GM23338 (cell line): ENCODE measurements at places on chromosomes 3 and 15. TPM values are rescaled to one million over a fixed set of nuclear protein-coding genes. Genes with fewer than 3 reads are reported as not detected.

The ADGRG7 gene
- not detected in 2 replicates for polyA plus RNA-seq

The GOLIM4 gene
- 50.5 and 50.7 TPM in 2 replicates for polyA plus RNA-seq

The LRRC3B gene
- polyA plus RNA-seq: 7.1 and 7.2 TPM in 2 replicates

The CHRD gene
- 0.23 and 0.34 TPM in 2 replicates for polyA plus RNA-seq

The NPAP1 gene
- polyA plus RNA-seq: 0.10 TPM in 2 replicates

The KLHL40 gene
- not detected in 2 replicates for polyA plus RNA-seq

The ITGA11 gene
- polyA plus RNA-seq: 0.14 and 0.40 TPM in 2 replicates

The SI gene
- polyA plus RNA-seq: not detected in 2 replicates

The AP3B2 gene
- polyA plus RNA-seq: 9.5 and 9.8 TPM in 2 replicates

The C15orf40 gene
- polyA plus RNA-seq: 22.1 and 26.3 TPM in 2 replicates

The XPC gene
- polyA plus RNA-seq: 41.5 and 42.8 TPM in 2 replicates

The HACL1 gene
- 19.4 and 19.6 TPM in 2 replicates for polyA plus RNA-seq

GRCh38 chr15:70382009-70382749 lies 284.5 kb upstream of the TLE3 start:
- DNase-seq: no peak

GRCh38 chr15:56524915-56525314 lies 60.0 kb upstream of the MNS1 start:
- DNase-seq: no peak

GRCh38 chr15:72060687-72061250 lies 57.2 kb downstream of the MYO9A start:
- DNase-seq: no peak

GRCh38 chr15:55681631-55682030 lies 61.3 kb downstream of the PRTG start:
- DNase-seq: no peak

DNA sequence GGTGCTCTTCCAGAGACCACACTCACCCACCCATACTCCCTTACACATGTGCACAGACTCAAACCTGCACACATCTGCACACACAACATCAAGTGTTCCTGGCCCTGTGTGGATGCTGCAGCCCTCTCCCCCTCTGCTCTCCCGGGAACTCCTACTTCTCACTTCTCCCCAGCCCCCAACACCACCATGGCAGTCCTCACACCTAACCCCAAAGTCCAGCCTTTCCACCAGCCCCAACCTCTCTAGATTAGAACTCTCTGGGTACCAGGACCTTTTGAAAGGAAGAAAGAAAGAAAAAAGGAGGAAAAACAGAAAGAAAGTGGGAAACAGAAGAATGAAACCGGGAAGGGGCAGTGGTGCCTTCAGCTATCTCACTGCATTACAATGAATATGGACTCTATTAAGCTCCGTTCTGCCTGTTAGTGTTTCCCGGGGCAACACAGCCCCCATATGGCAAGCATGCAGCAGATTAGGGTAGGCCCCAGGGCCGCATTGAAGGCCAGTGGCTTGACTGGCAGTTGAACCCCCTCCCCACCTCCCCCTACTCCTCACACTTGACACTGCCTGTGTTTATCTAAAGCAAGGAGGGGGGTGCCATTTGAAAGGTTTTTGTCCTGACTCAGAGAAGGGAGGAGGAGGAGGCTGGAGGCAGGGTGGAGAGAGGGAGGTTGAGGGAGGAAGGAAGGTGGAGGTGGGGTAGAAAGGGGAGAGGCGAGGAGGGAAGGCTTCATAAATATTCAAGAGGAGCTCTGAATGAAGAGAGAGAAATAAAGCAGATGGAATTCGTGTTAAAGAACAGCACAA lies 30.1 kb downstream of the BOC start:
- DNase-seq: peak; percentile 83

DNA sequence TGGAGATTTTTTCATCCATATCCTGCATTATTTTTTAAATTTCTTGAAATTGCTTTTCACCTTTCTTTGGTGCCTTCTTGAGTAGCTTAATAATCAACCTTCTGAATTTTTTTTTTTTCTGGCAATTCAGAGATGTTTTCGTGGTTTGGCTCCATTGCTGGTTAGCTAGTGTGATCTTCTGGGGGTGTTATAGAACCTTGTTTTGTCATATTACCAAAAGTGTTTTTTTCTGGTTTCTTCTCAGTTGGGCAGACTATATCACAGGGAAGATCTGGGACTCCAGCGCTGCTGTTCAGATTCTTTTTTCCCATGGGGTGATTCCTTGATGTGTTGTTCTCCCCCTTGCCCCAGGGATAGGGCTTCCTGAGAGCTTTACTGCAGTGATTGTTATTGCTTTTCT lies 23.8 kb upstream of the TIGIT start:
- no peak for DNase-seq

DNA sequence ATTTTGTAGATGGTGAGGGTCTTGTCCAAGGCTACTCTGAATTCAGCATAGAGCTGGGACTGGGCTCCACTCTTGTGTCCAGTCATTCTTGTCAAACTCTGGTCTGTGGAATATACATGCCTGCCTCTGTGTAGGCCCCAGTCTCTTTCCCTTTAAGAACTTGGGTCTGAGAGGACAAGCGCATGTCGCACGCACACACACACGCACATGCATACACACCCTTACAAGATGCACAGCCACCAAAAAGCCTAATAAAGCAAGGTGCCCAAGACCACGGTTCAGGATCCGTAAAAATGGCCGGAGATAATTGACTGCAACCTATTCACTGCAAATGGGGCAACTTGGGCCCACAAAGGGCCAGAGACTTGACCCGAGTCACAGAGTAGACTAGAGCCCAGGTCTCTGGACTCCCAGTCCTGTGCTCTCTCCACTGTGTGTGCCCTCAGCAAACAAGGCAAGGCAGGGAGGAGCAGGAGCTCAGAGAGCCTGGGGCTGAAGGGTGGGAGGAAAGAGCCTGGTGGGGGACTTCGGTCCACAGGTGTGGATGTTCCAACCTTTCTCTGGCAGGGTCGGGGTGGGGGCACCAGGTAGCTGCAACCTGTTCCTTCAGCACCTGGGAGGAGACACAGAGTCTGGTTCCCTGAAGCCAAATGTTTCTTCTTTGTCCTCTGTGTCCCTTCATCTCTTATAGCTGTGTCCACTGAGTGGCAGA lies 914 bp upstream of the PAQR5 start:
- no peak for DNase-seq

GRCh38 chr15:63672369-63672768 lies 75.2 kb downstream of the FBXL22 start:
- DNase-seq: no peak

GRCh38 chr3:194582196-194582905 lies 50.9 kb downstream of the TMEM44 start:
- DNase-seq: peak; percentile 39

DNA sequence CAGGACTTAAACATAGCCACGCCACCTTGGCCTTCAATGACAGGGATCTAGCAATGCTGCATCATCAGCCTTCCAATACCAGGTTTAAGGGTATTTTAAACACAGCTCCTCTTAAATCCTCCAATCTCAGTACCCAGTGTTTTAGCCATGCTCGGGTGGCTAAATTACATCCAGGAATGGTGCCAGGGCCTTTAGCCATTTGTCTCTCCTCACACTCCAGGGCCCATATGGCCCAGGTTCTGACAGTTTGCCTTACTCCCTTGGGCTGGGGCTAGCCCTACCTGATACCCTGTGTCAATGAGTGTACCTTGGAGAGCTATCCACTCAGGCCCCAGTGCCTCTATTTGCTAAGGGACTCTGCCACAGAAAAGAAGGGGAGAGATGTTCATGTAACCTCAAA lies 29.4 kb downstream of the ZNF589 start:
- DNase-seq: no peak

- DNase-seq: no peak
Observed at GRCh38 chr15:65833501-65834205, 35.6 kb upstream of the RAB11A start.

DNA sequence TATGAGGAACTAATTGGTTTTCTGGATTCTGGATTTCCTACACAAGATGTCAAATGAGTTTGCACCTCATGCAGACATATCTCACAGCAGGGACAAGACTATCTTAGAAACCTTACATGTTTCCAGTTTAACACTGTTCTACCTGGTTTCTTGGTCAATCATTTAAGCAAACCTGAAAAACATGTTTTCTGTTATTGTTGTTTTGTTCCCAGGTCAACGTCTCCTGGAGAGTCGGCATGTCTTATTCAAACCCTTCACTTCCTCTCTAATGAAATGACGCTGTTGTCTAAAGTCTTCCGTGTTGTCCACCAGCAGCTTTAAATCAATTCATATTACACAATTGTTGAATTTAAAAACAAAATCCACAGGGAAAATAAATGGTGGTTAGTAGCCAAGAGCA lies 150.9 kb downstream of the CNTN3 start:
- peak; percentile 53 for DNase-seq

- DNase-seq: no peak
Observed at GRCh38 chr15:51252671-51253070, 85.7 kb downstream of the CYP19A1 start.

DNA sequence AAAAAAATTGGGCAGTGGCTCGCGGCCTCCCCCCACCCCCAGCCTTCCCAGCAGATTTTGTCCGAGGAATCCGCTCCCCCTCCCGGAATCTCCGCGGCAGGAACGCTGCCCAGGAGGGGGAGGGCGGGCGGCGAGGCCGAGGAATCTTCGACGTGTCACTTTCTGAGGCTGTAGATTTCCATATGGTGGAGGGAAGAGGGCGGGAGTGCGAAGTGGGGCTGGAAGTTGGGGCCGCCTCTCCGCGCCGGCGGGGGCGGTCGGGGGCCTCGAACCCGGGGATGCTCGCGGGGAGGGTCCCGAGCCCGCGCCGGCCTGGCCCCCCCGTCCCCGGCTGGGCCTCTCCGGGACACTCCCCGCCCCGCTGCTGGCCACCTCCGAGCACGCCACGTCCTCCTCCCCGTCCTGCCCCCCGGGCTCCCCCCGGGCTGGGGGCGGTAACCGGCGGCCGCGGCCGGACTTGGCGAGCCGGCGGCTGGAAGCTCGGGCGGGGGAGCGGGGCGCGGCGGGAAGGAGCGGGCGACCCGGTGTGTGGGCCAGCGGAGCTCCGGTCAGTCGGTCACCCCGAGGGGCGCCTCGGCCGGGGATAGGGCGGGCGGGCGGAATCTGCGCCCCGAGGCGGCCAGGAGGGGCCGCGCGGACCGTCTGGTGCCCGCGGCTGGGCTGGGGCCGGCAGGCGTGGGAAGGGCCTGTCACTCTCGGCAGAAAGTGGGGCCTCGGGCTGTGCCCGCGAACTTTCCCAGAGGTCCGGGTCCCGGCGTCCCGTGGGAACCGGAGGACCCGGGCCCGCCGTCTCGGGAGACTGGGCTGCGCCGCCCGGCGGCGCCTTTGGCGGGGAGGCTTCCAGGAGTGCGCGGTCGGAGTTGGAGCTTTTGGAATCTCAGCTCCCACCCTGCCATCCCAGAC lies 951 bp downstream of the FNDC3B start:
- DNase-seq: peak; percentile 84

GRCh38 chr3:158369279-158369678 lies 201.7 kb upstream of the MLF1 start:
- DNase-seq: no peak

GRCh38 chr3:161336661-161337060 lies 34.7 kb downstream of the SPTSSB start:
- DNase-seq: no peak

DNA sequence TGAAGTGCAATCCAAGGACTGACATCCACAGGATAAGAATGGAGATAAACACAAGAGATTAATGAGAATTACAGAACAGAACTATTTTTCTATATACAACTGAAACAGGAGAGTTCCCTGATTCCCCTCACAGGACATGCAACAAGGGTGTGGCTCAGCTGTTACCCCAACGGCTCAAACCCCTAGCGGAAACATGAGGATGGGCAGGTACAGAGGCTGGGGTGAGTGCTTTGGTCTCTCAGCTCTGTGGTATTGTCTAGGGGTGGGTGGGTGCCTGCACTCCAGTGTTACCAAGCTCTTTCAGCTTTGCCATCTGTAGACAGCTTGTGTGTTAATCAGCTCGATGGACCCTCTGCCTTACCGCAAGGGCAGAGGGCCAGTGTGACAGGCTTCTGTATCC lies 17.8 kb upstream of the LRIG1 start:
- DNase-seq: no peak

GRCh38 chr3:64117483-64117882 lies 94.2 kb upstream of the PSMD6 start:
- no peak for DNase-seq

DNA sequence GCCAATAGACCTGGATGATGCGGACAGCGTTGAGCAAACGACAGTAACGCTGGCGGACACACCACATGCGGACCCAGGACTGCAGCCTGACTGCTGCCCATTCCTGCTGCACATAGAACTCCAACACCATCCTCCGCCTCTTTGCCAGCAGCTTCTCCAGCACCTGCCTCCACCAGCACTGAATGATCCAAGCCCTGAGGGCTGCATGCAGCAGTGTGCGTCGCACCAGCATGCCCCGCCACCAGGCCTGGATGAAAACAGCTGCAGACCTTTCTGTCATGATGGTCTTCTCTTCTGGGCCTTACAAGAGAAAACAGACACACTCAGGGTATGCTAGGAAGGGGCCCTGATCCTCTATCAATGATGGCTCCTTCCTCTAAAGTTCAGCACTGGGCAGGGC lies 1.5 kb downstream of the IQCF5 start:
- DNase-seq: no peak

GRCh38 chr15:83610132-83610531 lies 43.8 kb upstream of the ADAMTSL3 start:
- no peak for DNase-seq
